ENCODE measurements at places on chromosomes 16 and 17.

- peak; percentile 70 for DNase-seq
Observed at GRCh38 chr17:50956750-50957523, 90.8 kb upstream of the TOB1 start.

DNA sequence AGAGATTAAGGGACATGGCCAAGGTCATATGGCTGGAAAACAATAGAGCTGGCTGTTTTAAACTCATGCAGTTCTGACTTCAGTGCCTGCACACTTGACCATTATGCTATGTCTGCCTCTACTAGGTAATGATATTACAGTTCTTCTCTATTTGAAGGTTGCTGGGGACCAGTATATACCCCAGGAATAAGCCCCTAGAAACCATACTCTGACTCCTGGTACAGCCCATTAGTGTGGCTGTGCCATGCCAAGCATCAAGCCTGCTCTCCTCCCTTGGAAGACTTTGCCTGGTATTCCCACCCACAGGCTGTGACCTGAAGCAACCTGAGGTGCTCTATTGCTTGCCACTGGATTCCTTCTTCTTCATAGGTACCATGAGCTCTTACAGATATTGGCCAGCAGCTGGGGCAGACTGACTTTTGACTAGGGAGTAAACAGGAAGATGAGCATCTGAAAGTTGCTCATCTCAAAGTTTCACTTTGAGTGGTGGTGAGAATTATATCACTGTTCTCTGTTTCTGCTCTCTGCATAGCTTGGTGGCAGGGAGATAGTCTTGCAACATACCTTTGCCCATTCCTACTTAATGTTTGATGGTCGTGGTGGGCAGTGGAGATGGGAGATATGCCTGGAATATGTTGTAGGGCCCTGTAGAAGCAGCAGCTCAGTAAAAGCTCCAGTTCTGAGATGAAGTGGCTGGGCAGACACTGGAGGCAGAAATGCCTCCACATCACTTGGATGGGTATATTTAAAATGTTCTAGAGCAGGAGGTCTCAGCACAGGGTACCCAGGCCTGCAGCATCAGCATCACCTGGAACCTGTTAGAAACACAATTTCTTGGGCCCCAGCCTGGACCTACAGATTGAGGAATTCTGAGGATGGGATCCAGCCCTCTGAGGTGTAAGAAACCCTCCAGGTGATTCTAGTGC is 274.7 kb downstream of the HS3ST4 start:
- DNase-seq = peak; percentile 11

GRCh38 chr16:3961449-3961849 is 80.9 kb upstream of the CREBBP start:
- no peak for DNase-seq

GRCh38 chr17:74274060-74274708 is at the start of gene DNAI2:
TSS of gene DNAI2 (plus strand) at chr17:74274234. CDS start at chr17:74281818, 7,584 bp downstream.
- peak; percentile 30 for DNase-seq

DNA sequence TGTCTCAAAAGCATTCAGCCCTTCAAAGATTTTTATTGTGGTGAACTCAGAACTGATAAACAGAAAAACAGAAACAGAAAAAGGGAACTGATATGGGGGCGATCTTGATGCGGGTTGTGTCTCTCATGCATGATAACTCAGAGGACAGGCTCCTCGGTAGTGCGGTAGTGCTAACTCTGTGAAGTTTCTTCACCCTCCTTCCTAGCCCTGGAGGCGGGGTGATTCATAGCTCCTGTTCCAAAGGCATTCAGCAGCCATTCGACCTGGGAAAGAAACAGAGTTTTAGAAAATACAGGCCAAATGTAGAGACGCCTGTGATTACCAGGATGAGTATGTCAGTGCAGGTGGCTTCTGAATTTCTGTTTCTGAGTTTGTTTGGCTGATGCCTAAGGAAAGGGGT is 5.5 kb upstream of the MAF start:
- DNase-seq = peak; percentile 50

DNA sequence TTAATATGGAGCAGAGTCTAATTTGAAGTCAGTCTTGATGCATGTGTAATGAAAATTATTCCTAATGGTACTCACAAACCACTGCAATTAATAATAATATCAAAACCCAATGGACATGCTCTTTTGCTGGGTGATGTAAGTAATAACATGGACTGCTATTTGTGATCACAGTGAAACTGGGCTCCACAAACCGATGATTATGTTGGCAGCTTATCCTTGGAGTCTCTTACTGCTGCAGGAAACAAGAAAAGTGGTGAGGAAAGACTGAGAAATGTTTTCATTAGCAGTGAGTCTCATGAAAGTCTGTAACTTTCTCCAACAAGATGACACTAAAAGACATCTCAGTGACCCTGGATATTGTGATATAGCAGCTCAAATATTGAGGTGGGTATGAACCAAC is 45.2 kb downstream of the TMEM100 start:
- no peak for DNase-seq

DNA sequence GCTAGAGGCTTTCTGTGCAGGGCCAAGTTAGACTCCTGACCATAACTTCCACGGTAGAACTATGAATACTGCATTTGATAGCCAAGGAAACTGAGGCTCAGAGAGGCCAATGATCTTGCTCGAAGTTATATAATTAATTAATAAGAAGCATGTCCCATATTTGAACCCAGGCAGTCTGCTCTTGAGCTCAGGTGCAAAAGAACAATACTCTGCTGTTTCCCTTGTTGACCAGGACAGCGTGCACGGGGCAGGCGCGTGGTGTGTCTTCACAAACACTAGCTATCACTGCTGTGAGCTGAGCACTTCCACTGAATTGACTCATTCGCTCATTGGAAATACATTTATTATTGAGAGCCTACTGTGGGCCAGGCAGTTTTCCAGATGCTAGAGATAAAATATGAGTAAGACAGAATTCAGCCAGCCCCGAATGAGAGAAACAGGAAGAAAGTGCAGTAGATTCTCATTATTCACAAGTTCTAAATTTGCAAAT is 1.6 kb downstream of the CHD9 start:
- DNase-seq = no peak

DNA sequence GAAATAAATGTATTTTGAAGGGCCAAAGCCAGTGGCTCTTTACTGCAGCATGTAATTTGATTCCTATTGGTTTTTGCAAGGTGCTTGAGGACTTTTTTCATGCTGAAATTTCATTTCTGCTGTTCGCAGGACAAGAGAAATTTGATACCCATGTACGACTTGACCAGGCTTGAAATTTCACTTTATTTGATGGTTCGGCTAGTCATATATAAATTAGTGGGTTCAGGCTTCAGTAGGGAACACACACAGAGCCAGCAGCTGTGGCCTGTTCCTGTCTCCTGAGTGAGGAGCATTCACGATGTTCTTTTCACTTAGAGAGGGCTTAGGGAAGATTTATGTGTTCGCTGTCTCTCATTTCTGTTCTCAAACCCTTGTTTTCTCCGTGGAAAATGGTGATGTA is 258.4 kb upstream of the CACNG5 start:
- DNase-seq = no peak

DNA sequence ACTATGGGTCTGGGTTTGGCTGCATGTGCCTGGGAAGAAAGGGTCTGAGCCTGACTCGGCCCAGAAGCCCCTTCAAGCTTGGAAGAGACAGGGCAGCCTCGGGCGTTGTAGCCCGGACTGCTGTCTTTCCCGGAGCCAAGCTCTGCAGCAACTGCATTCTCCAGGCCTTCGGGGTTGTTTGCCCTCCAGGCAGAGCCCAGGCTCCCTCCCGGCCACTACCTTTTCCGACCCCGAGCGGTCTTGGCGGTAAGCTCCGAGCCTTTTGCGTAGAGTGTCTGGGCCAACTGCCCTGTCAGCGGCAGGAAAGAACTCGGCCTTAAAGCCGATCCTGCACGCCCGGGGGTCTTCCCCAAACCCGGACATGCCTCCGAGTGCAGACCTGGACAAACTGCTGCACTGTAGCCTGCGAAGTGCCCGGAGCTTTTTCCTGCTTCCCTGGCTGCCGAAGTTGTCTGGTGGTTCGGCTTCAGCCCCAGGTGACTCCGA is 1.3 kb downstream of the LHX1 start:
- DNase-seq = no peak

DNA sequence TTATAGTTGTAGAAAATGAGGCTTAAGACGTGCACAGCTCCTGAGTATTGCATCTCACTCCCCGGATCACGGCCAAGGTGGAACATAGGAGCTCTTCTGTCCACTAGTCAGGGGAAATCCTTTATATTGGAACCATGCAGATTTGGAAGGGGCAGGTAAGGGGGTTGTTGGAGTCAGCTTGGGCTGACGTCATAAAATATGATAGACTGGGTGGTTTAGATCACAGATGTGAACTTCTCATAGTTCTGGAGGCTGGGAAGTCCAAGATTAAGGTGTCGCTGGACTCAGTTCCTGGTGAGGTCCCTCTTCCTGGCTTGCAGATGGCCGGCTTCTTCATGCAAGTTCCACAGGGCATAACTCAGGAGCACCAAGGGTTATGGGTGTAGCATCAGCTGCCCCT is 5.6 kb downstream of the CACNG4 start:
- DNase-seq = no peak

GRCh38 chr17:29968271-29968670 is 26.8 kb downstream of the EFCAB5 start:
- DNase-seq = no peak

DNA sequence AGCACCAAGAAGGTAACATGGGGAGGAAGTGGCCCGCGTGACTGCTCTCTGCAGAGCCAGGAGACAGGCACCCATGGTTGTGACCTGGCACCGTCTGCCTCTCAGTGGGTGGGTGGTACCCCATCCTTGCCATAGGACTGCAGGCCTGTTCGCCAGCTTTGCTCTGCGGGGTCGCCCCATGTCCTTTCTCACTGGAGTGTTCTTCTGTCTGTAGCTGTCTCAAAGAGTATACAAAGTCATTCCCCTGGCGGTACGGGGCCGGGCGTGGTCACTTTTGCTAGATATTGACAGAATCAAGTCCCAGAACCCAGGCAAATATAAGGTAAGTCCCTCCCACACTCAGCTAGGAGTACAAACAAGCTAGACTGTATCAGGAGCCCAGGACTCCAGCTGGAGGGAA is 6.0 kb downstream of the TBC1D26 start:
- no peak for DNase-seq

- no peak for DNase-seq
Observed at GRCh38 chr17:13806092-13806491, 204.4 kb upstream of the HS3ST3A1 start.

DNA sequence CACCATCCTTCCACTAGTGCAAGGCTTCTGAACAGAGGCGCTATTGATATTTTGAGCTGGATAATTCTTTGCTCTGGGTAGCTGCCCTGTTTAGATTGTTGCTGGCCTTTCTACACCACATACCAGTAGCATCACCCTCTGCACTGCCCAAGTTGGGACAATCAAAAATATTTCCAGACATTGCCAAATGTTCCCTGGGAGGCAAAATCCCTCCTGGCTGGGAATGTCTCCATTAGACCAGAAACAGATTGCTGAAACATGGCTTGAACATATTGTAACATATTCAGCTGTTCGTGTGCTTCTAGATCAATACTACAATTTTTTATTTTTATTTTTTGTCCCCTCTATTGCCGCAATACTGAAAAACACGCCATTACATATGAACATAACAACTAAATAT is 174.6 kb downstream of the ABCA8 start:
- no peak for DNase-seq

- no peak for DNase-seq
Observed at GRCh38 chr17:17770632-17771044, 66.1 kb downstream of the SREBF1 start.

DNA sequence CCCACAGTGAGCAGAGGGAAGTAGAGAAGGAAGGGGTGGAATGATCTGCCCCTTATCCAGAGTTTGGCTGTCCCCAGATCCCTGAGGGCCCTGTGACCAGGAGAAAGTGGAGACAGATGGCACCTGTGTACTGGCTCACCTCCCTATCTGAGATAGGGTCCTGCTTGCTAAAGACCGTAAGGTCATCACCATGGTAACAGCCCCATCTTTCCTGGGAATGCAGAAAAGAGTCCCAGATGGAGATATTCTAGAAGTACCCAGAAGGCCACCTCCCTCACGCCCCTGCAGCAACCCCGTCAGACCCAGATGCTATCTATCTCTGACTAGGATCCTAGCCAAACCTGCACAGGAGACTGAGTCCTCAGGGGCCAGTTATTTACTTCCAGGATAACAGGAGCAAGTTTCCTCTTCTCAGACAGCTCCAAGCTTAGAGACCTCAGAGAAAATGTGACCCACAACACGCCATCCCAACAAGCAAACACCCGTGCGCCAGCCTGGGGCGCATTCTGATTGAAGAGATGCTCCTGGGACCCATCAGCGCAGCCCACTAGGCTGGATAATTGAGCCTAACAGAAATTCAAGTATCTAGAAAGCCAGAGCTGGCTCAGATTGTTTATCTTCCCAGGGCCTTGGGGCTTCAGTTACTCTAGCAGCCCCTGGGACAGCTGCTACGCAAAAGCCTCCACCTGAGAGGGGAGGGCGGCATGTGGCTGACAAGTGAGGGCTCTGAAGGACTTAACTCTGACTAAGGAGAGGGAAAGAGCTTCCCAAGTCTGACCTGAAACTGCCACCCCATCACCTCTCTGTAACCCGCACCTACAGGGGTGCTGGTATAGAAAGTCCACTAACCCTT is 1.9 kb downstream of the ORMDL3 start:
- DNase-seq = no peak

DNA sequence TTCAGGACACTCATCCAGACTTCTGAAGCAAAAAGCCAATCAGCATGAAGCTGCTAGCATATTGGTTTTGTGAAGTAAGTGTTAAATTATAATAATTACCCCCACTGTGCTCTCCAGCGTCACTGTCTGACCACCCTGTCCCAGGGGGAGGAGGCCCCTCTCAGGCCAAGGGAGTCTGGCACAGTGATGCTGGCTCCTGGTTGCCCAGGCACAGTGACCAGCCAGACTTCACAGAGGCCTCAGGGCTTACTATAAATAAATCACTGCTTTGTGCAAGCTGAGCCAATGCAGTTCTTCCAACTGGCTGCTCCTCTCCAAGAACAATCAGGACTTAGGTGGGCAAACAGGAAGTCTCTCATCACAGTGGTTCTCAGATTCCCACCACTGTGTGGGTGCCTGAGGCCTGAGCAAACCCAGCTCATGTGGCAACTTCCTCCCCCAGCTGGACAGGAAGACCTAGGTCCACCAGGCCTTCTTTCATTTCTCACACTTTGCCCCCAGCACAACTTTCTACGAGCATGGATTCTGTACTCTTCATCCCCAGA is 1.7 kb upstream of the DBNDD1 start:
- no peak for DNase-seq

DNA sequence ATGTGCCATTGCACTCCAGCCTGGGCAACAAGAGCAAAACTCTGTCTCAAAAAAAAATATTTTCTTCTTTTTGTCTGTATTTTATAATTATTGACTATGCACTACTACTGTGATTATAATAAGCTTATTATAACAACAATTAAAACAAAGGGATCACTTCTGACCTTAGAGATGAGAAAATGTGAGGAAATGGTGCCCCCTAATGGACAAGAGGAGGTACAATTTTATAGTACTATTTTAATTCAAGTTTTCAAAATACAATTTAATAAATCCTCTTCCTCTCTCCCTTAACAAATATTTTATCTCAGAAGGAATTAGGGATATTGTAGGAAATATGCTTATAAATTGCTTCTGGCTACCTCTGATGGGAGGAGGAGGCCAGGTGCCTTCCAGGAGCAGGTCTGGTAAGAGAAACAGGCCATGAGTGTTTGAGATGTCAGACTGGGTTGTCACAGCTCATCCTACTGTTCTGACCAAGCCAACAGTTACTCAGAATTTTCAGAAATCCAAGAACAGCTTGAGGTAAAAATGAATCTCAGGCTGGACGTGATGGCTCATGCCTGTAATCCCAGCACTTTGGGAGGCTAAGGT is 14.0 kb downstream of the VPS53 start:
- DNase-seq = peak; percentile 18

- peak; percentile 41 for DNase-seq
Observed at GRCh38 chr17:59165933-59166342, 10.4 kb downstream of the PRR11 start.
